Activated naive CD8-positive, alpha-beta T cell treated with anti-CD3 and anti-CD28 coated beads for 36 hours (primary cell): ENCODE measurements at places on chromosomes 3 and 15. TPM values are rescaled to one million over a fixed set of nuclear protein-coding genes. Genes with fewer than 3 reads are reported as not detected.

- no peak for DNase-seq
Measured at GRCh38 chr3:175593331-175593730, 734.2 kb downstream of the NAALADL2 start.

- DNase-seq = no peak
Measured at GRCh38 chr3:80244390-80244789, 476.6 kb upstream of the ROBO1 start.

DNA sequence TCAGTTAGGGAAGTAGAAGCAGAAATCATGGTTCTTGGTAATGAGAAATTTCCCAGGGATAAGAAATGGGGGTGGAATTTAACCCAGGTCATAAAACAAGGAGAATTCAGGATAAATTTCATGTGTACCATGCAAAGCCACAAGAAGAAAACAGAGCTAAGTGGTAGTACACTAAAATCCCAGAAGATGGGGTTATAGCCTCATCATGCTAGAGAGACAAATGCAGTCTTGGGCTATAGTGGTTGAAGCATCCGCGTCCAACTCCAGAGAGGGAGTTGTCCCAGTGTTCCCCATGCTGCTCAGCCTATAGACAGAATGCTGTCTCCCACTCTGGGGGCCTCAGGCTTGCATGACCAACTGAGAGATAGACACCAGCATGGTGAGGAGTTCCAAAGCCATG lies 36.2 kb upstream of the CLRN1 start:
- DNase-seq = no peak

Gene SPRED1
- total RNA-seq = 3.2 TPM

DNA sequence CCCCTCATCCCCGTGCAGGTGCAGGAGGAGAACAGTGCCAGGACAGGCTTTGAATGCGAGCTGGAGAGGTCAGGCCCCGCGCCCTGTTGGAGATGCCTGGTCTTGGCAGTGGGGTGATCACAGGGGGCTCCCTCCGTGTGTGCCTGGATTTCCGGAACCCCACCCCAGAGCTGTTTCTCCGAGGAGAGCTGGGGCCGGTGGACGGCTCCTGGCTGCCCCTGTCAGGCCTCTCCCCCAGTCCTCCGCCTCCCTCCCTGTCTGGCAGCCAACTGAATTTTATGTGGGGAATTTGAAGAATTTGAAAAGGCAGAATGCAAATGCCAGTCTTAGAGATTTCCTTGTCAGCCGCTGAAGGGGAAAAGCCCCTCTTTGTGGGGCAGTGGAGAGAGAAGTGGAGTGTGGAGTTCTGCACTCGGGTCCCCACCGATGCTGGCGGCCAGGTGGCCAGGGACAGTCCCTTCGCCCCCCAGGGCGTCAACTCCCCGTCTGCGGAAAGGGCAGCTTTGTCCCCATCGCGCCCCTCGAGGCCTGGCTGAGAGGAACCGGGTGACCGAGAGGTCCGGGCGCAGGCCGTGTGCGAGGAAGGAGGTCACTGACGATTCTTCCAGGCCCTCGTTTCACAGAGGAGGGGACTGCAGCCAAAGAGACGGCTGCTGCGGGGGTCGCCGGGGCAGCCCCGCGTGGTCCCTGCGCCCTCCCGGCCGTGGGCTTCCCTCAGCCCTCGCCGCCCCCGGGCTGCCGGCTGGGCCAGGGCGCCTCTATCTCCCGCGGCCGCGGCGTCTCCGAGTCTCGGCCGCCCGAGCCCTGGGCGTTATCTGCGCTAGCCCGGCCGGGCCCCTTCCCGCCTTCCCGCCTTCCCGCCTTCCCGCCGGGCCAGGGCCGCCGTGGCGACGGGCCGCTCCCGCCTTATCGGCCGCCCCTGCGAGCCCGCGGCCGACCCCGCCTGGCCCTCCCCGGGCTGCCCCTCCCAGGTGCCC lies 56.0 kb upstream of the LCTL start:
- DNase-seq = no peak
